ENCODE measurements at places on chromosomes 16 and 17. TPM values are rescaled to one million over a fixed set of nuclear protein-coding genes. Genes with fewer than 3 reads are reported as not detected.

- no peaks in the 10 kb centered on the region for H3K36me3 ChIP-seq
- H3K27me3 ChIP-seq: peaks cover 3% of the 10 kb centered on the region
- no peak for DNase-seq
- no peak overlapping the region for H3K27ac ChIP-seq
- no peak overlapping the region for H3K4me3 ChIP-seq
Measured at GRCh38 chr16:46427340-46428107, 193.7 kb downstream of the SHCBP1 start.

DNA sequence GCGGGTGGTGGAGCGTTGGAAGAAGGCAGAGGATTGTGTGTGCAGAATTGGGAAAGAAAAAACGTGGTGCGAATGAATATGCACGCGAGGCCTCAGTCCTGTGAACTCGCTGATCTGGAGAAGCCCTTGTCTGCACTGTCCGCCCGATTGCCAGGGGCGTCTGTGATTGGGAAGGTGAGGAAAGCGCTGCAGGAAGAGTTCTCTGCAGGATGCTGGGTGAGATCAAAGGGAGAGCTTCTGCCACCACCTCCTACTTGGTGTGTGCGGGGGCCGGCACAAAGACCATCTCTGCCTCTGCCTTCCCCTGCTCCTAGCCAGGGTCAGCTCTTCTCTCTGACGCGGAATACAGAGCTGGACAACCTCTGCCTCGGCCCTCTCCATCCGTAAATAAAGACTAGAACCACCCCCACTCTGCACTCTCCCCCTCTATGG lies 841 bp upstream of the RAB5C start:
- H3K27ac ChIP-seq: no peak overlapping the region
- peak overlapping the region; percentile 100 for H3K4me3 ChIP-seq
- peaks cover 4% of the 10 kb centered on the region for H3K36me3 ChIP-seq
- no peak for DNase-seq
- H3K4me1 ChIP-seq: peaks cover 14% of the 10 kb centered on the region
- no peaks in the 10 kb centered on the region for H3K27me3 ChIP-seq

GRCh38 chr17:45755050-45755449 lies 29.1 kb upstream of the CRHR1 start:
- H3K4me3 ChIP-seq: no peak overlapping the region
- H3K27me3 ChIP-seq: peaks cover 15% of the 10 kb centered on the region
- DNase-seq: no peak
- no peaks in the 10 kb centered on the region for H3K36me3 ChIP-seq
- no peak overlapping the region for H3K27ac ChIP-seq
- H3K4me1 ChIP-seq: no peaks in the 10 kb centered on the region

- DNase-seq: no peak
- H3K36me3 ChIP-seq: no peaks in the 10 kb centered on the region
- no peaks in the 10 kb centered on the region for H3K27me3 ChIP-seq
- no peak overlapping the region for H3K4me3 ChIP-seq
Measured at GRCh38 chr17:6239241-6239798, 169.1 kb downstream of the WSCD1 start.

DNA sequence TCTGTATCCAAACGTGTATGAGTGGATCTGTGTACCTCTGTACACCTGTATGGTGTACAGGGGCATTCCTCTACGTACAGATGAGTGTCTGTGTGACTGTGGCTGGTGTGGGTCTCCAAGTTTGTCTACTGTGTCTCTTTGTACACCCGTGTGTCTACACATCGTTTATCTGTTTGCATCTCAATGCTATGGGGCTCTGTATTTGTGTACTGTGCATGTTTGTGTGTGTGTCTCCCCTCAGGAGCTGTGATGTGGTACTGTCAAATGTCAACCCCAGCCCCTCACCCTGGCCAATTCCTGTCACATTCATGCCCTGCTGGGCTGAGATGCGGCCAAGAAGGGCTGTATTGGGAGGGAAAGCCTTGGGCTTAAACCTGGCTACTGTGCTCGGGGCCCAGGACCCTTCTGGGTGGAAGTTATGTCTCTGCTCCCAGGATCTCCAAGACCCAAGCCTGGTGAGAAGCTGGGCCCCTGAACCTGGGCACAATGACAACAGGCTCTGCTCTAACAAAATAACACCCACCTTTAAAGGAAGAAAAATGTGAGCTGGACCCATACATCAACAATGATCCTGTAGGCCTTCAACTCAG lies 3.5 kb upstream of the NAGS start:
- no peak overlapping the region for H3K27ac ChIP-seq
- H3K27me3 ChIP-seq: no peaks in the 10 kb centered on the region
- DNase-seq: no peak
- peaks cover 17% of the 10 kb centered on the region for H3K4me1 ChIP-seq
- H3K36me3 ChIP-seq: no peaks in the 10 kb centered on the region

GRCh38 chr17:1997289-1997926 lies 27.7 kb downstream of the RTN4RL1 start:
- no peaks in the 10 kb centered on the region for H3K36me3 ChIP-seq
- DNase-seq: no peak
- H3K4me3 ChIP-seq: no peak overlapping the region
- no peak overlapping the region for H3K27ac ChIP-seq

ABCC11 gene
- total RNA-seq: not detected

ANKS4B gene
- not detected for total RNA-seq

CA7 gene
- total RNA-seq: not detected

C16orf86 gene
- 8.7 TPM for total RNA-seq

TTLL6 gene
- not detected for total RNA-seq

KRT222 gene
- not detected for total RNA-seq

RFNG gene
- 30.1 TPM for total RNA-seq
